Inflammatory macrophage treated with lipopolysaccharide for 1 hour (primary cell): ENCODE measurements at places on chromosomes 13 and 19.

- DNase-seq, result no peak
These were observed 106.8 kb downstream of the STOML3 start for GRCh38 chr13:38883783-38884182.

GRCh38 chr13:29073755-29074154 lies 253.6 kb downstream of the MTUS2 start:
- no peak for DNase-seq

DNA sequence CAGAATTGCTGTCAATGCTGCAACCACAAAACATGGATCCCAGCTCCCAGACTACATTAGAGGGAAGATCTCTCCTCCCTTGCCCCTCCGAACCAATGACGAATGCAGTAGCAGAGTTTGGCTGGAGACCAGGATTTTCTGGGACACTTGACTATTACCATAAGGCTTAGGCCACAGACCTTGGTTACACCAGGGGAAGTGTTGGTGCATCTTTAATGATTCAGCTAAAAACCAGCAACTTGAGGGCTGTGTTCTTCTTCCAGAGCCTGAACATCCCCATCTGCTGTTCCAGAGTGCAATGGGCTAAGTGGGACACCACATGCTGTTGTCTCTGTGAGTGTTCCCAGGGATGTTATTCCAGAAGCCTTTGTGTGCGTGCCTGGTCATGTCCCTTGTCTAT lies 528.2 kb downstream of the LMO7 start:
- no peak for DNase-seq

GRCh38 chr13:102709536-102709935 lies 14.7 kb upstream of the METTL21C start:
- no peak for DNase-seq

DNA sequence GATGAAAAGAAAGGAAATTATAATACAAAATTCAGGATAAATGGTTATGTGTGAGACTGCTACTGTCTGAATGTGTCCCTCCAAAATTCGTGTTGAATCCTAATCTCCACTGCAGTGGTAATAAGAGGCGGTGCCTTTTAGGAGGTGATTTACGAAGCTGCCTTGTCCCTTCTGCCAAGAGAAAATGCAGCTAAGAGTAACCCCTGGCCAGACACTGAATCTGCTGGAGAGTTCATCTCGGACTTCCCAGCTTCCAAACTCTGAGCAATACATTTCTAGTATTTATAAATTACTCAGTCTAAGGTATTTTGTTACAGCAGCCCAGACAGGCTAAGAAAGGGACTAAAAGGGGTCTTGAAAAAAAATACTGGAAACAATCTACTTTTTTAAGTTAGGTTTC lies 152.6 kb downstream of the KLF12 start:
- DNase-seq, result no peak

DNA sequence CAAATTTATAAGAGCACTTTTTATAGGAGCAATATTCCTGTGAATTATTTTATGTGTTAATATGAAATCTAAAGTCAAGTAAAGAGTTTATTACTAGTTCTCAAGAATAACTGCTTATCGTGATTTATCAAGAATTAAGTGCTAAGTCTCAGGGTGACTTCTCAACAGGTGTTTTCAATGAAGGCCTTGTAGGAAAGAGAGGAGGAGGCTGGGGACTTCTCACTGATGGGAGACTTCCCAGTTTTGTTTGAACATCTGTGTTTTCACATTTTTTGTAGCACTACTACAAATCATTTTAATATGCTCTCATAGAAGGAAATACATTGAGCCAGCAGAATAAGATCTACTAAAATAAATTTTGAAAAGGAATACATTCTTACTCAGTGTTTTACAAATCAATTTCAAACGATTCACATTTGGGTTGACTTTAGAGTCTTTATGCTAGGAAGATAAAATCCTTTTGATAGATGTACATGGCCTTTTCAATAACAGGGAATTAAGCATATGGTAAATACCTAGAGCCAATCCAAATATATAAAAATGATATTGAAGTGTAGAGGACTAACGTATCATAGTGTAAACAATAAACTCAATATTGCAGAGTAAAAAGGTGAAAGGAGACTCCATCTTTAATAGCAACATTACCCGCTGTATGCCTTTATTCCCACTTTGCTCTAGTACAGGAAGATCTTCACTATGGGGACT lies 6.8 kb downstream of the PCDH17 start:
- no peak for DNase-seq

GRCh38 chr19:1045247-1045603 lies 5.3 kb downstream of the ABCA7 start:
- DNase-seq, result peak; percentile 46

DNA sequence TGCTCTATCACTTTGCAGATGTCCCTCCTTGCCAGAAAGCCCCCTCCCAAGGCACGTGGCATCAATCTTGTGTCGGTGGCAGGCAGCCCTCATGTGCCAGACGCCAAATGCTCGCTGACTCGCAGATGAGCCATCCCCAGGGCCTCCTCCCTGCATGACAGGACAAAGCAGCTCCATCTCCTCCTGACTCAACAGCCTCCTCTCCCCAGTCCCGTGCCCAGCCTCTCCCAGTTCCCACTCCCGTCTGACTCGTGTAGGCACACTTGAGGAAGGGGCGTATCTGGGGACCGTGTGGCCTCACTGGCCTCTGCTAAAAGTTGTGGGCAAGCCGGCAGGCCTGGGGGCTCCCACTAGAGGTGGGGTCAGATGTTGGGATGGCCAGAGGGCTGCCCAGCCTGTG lies 133.6 kb downstream of the STK24 start:
- DNase-seq, result no peak

DNA sequence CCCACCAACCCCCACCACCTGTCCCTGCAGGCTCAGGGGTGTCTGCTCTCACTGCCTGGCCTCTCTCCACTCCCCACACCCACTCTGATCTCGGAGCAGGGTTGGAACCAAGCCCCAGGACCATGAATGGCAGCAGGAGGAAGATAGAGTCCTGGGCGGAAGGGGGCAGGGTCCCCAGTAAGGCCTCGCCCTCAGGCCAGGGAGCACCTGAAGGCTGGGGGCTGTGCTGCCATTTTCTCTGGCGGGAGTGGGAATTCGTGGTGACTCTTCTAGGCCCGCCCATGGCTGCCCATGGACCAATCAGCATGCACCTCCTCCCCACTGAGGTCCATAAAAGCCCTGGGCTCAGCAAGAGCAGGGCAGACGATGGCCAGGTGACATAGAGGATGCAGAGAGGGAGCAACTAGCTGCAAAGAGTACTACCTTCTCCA lies 25.0 kb downstream of the KBTBD6 start:
- no peak for DNase-seq

- DNase-seq, result no peak
These were observed 160.5 kb downstream of the DLEU7 start for GRCh38 chr13:50682966-50683365.

DNA sequence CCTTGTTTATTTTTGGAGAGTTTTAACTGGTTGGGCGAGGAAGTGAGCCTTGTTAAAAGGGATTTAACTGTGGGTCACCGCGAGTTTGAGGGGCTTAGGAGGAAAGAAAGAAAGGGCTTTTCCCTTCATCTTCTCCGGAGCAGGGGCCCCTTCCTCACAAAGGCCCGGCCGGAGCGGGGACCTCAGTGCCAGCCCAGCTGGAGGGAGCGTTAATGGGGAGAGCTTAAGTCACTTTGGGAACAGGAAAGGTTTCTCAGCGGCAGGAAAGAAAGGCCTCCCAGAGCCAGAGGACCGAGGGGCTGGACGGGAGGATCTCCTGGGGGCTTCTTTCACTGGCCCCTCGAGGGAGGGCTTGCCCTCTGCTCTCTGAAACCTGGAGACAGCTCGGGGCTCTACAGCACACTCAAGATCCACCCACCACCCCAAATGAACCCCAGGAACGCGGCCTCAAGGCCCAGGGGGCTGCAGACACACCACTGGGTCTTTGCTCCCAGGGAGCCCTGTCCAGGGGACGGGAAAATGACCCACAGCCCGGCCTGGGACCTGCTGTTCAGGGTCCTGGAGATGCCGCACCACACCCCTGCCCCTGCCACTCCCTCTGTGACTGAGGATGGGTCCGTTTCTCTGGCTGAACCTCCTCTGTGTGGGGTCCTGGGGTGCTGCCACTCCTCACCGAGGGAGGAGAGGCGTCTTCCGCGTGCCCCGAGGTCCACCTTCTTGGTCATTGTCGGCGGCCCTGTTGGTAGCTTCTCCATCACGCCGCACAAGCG lies 128.3 kb downstream of the URI1 start:
- DNase-seq, result no peak

DNA sequence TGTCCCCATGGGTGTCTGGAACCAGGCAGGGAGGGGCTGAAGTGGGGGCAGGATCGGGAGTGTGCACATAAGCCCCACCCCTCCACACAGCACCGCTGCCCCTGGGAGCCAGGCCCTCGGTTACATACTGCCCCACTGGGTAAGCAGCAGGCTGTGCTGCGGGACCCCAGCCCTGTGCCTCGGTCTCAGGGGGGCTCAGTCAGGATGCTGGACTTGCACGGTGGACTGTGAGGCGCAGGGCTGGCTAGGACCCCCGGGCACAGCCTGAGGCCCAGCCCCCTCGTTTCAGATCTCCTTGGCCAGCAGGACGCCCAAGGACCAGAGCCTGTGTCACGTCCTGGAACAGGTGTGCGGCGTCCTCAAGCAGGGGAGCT lies 16.3 kb downstream of the MPND start:
- DNase-seq, result no peak

- peak; percentile 29 for DNase-seq
These were observed 13.6 kb downstream of the IER2 start for GRCh38 chr19:13163609-13164342.

DNA sequence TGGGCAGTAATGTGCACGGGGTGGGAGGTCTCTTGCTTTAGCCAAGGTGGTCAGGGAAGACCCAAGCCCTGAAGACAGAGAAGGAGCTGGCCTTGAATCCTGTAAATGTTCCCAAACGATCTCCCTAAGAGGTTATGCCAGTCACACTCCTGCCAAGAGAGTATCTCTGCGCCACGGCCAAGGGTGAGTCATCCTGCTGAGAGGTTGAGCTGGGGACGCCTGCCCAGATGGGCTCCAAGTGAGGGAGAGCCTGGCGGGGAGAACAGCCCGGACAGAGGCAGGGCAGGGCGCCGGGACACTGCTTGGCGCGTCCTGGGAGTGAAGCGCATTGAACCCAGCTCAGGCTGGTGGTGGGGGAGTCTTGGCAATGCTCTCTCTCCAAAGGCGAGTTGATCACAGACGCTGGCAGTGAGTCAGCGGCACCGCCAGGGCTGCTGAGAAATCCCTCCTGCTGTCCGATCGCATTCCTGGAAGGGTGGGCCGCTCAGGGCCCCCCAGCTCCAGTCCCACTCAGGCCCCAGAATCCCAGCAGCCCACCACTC lies 16.4 kb downstream of the SULT2B1 start:
- DNase-seq, result no peak

DNA sequence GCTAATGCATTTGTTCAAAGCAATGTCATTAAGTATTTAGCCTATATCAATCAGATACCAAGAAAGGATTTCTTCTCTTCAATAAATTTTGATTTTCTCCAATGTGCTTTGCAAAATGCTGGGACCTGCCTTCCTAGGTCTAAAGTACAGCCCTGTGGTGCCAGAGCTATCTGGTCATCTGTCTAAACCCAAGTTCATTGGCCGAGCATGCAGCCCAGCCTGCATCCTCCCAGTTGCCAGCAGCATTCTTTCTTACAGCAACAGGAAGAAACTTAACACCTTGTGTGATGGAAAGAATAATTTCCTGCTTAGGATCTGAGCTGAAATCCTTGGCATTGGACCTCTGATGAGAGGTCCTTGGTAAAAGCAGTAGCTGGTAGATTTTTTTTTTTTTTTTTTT lies 310.0 kb downstream of the RBM26 start:
- DNase-seq, result no peak

DNA sequence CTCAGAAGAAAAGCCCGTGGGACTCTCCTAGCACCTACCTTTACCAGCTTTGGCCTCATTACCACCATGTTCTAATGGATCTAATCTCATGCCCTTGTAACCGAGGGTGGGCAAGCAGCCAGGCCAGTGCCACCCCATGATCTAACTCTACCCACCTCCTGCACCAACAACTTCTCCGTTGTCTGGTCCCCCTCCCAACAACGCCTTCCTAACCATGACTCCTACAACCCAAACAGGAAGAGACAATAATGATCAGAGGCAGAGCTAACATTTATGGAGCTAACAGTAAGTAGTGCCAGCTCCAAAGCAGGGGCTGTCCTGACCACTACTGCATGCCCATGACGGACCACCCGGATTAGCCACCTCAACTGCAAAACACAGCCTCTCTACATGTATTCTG lies 3.5 kb downstream of the USP12 start:
- DNase-seq, result peak; percentile 52
